ENCODE measurements at places on chromosomes 3 and 15.

DNA sequence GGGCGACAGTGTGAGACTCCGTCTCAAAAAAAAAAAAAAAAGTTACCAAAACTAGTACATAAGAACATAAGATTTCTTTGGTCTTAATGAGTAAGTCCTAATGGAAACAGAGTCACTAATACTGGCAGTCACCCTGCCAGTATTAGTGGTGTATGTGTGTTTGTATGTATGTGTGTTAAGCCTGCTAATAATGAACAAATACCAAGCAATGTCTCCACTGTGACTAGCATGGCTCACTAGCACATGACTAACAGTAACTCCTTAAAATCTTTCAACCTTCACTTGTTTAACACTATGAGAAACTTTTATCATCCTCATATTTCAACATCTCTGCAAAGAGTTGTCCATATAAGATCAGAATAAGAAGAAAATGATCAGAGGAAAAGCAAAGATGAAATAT lies 231.0 kb upstream of the ATP11B start:
- DNase-seq: no peak

GRCh38 chr3:193704431-193704830 lies 111.4 kb downstream of the OPA1 start:
- no peak for DNase-seq

DNA sequence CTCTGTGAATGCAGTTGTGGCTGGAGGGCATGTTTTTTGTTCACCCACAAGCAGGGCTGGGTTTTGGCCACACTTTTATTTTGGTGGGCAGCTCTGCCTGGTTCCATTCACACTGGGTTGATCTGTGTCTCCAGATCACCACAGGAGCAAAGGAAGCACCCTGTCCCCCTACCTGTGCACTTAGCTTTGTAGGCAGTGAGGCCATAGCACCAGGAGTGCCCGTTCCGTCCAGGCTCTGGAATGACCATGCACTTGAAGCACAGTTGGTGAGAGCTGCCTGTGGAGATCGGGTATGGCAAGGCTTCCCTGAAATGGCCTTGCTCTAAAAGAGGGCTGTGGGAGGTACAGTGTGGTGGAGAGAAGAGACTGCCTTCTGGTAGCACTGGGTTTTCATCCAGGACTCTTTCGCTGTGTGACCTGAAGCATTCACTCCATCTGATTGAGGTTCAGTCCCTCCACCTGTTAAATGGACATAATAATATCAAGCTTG lies 31.7 kb downstream of the MINAR1 start:
- no peak for DNase-seq

- DNase-seq: no peak
These were observed 241.6 kb downstream of the UACA start for GRCh38 chr15:70521576-70522322.

DNA sequence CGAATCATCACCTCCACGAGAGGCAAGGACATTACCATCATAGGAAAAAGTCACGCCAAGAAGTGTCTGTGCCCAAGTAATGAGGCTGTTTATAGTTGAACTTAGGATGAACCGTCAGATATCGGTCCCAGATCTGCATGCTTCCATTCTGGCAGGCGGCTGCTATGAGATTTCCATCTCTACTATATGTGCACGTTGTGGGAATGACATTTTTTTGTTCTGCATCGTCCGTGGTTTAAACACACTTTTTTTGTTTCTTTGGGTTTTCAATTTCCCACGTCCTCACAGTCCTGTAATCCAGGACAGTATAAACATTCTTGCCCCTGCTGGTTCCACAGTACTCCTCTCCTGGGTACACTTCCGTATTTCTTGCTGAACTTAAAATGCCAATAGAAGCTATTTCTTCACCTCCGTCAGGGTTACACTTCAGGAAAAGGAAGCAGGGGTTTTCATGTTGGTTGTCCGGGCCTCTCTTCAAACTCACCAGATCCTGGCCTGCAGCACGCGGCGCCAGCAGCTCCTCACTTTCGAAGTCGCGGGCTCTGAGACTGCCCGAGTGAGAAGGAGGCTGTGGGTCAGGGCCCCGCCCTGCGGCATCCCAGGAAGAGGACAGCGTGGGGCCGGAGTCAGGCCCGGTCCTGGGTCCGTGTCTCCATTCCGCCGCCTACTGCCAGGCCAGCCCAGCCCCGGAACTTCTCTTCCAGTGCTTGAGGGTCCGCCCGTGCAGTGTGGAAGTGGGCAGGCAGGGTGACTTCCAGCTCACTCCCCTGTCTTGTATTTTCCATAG lies 9.8 kb upstream of the TM4SF4 start:
- DNase-seq: no peak

GRCh38 chr15:23912191-23912590 lies 225.1 kb upstream of the NDN start:
- DNase-seq: no peak

DNA sequence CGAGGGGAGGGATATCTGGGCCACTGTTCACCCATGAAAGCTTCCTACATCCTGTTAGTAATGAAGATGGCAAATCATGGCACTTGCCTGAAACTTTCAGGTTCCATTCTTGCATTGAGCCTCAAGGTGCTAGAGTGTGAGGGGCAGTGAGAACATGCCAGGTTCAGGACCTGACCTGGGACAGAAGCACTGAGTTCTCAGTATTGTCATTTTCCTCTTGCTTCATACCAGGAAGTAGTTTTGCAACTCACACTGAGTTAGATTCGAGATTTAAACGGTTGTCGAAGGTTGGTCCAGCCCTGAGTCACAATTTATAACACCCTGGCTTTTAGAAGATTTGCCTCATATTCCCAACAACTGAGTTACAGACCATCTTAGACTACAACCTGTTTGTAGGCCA lies 11.8 kb upstream of the MEIS2 start:
- DNase-seq: no peak

DNA sequence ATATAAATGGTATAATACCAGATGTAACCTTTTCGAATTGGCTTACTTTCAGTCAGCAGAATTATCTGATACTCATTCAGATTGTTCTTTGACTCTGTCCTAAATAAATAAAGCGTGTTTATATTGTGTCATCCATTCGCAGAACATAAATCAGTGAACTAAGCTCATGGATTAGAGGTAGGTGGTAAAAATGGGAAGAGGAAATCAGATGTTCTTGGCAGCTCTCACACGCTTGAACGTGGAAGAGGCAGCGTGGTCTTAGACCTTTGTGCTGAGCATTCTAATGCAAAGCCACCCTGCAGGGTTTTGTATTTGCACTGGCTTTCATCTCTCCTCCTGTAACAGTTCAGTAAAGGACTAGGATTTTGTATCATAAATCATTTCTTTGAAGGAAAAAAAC lies 441.4 kb downstream of the GABRG3 start:
- DNase-seq: no peak
